GM06990 (cell line): ENCODE measurements at places on chromosomes 16 and 17.

DNA sequence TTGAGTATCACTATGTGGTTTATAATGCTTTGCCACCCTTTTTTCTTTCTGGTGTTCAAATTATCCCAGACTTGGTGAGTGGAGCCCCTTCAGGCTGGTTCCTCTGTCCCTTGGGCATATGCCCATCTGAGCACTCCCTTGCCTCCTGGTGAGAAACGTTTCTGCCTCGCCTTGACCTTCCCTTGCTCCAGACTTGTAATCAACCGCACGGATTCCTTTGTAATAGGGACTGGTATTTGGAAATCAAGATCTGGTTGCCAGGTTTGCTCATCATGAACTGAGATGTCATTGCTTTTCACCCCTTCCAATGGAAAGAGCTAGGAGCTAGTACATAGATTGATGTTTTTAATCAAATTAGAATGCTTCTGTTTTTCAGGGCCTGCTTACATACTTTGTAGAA is 43.7 kb downstream of the SEC14L1 start:
- no peak for DNase-seq

DNA sequence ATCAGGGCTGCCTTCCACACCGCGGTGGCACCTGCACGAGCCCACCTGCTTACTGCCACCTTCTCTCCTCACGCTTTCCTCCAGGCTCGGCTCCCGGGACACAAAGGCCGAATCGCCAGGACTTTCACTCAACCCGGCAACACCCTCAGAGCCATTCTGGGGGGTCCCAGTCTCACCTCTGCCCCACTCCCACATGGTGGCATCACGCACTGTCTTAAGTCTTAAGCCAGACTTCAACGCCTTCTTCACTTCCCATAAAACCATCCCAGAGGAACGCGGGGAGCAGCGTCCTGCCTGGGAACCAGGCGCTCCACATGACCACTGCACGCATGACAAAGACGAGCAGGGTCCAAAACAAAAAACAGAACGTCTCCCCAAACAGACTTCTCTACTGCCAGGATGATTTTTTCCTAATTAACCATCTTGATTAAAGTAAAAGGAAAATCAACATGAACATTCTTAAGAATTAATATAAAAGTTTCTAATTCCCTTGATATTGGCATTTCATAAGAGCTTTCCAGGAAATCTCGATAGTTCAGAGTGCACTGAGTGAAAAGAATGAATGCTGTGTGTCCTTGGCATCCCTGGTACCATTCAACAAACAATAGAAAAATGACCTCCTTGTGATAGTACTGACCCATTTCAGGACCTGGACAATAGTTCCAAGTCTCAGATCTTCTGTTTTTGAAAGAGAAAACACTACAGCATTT is 2.6 kb downstream of the CANT1 start:
- no peak for DNase-seq

- DNase-seq: no peak
These were observed 121.1 kb downstream of the SLC39A11 start for GRCh38 chr17:72971226-72971880.

GRCh38 chr16:58615280-58615679 is 14.3 kb downstream of the CNOT1 start:
- no peak for DNase-seq

DNA sequence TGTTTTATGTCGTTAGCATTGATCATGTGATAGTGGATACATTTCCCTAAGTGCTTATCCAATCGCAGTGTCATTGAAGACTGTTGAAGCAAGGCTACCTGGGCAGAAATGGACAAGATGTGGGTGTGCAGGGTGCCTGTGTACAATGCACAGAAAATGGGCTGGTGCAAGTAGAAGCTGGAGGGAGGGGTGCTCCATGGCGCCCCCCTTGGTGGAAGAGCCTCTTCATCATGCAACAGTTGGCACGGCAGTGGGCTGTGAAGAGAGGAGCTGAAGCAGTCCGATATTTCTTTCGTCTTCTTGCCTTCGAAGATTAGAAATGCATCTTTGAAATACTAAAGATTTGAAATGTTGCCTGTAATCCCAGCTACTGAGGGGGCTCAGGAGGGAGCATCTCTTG is 100.5 kb downstream of the PLCG2 start:
- DNase-seq: no peak

DNA sequence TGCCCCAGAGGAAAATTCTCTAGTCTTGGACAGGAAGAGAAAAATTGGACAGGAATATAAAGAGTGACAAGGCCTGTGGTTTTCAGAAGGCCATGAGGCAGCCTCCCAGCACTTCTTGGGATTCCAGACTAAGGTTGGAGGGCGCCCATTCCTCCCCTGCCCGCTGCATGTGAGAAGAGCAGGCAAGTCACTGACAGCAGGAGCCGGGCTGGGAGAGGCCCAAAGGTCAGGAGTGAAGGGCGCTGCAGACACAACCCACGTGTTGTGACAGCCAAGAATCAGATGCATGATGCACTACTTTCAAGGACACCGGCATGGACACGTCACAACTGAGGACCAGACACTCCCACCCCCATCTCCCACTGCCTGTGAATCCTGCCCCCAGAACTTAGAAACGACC is 256.7 kb downstream of the CBLN1 start:
- no peak for DNase-seq
